ENCODE measurements at places on chromosomes 7 and 10.

GRCh38 chr10:22338931-22339330 is 6.4 kb upstream of the SPAG6 start:
- DNase-seq = no peak

GRCh38 chr10:131242007-131242406 is 69.5 kb downstream of the TCERG1L start:
- DNase-seq = no peak

DNA sequence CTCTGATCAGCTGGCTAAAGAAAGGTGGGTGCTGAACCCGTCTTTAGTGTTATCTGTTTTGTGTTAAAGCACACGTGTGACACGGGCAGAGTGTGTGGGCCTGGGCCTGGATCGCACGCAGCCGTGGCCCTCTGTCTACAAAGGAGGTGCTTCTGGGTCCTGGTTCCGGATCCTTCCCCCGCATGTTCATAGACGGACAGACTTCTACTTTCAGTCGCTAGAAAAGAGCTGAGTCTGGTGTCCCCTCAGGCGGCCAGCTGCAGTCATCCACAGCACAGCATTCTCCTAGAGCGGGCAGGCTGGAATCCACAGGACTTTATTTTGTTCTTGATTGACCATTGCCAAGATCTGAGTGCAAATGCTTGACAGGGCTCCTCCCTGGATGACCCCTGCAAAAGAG is 134.4 kb downstream of the DLG5 start:
- no peak for DNase-seq

GRCh38 chr10:100340948-100341847 is 5.8 kb upstream of the SCD start:
- DNase-seq = no peak

DNA sequence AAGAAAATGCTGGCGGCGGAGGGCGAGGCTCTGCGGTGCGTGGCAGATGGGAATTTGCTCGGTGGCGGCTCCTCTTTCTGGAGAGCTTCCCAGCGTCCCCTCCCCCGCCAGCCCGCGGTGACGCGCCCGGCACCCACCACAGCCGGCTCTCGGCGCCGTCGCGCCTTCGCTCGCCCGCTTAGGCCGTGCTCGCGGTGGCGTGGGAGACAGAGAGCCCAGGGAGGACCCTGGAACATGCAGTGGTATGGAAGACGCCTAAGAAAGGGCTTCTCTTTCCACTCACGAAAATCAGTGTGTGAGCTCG is 576 bp upstream of the CSGALNACT2 start:
- peak; percentile 12 for DNase-seq

DNA sequence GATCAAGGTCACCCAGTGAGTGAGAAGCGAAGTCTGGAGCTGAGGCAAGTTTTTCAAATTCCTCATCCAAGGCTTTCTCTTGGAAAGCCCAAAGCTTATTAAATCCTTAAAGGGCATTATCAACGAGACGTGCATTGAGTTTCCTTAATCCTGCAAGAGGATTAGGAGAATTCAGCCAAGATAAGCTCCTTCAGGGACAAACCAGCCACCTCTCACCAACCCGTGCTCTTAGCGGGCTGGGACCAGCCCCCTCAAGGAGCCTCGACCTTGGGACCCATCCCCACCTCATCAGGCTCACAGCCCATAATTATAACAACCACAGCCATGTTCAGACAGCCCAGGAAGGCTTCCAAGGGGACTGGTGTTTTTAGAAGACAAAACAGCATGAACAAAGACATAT is 12.0 kb upstream of the SLC29A4 start:
- no peak for DNase-seq

GRCh38 chr7:132789281-132789680 is 213.0 kb upstream of the PLXNA4 start:
- no peak for DNase-seq

- DNase-seq = no peak
Measured at GRCh38 chr10:5284311-5285057, 80.3 kb upstream of the UCN3 start.

- no peak for DNase-seq
Measured at GRCh38 chr10:105973902-105974301, 1190.6 kb downstream of the SORCS1 start.

DNA sequence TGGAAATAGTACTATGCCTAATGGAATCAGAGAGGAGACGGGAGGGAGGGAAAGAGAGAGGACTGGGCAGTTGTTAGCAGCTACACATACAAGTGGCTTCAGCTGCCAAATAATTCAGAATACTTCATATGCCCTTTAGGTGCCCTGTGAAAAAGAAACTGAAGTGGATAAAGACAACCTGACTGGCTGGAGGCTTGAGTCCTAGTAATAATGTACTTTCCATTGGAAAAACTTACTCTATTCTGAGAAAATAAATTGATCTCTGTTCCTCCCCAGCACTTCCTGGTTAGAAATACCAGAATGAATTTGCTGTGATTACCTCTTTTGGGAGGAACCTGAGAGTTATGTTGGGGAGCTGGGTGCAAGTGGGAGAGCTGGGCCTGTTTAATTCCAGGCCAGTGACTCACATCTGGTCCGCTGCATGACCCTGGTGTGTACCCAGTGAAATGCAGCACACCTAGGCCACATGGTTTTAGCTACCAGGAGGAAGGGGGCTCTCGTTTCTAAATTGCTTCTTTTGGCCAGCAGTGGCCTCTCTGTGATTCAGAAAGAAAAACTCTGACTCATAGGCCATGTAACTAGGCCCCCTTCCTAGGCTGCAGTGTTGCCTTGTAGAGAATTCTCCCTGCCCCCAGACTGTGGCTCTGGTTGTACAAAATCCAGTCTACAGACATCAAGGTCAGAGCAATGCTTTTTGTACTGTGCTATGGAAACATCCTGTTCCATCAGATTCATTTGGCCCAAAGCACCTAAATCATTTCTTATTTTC is 6.5 kb downstream of the AGFG2 start:
- peak; percentile 26 for DNase-seq

DNA sequence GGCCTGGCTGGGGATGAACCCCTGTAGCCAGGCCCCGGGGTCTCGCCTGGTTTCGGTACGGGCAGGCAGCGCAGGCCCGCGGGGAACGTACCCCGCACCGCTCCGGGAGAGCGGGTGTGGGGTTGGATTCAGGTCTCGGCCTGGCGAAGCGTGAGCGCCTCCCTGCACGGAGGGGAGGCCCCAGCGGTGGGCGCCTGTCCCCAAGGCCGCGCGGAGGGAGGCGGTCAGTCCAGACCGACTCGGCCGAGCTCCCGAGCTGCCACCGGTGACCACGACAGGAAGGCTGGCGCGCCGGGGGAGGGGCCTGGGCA is 378 bp upstream of the INPP5F start:
- DNase-seq = no peak

DNA sequence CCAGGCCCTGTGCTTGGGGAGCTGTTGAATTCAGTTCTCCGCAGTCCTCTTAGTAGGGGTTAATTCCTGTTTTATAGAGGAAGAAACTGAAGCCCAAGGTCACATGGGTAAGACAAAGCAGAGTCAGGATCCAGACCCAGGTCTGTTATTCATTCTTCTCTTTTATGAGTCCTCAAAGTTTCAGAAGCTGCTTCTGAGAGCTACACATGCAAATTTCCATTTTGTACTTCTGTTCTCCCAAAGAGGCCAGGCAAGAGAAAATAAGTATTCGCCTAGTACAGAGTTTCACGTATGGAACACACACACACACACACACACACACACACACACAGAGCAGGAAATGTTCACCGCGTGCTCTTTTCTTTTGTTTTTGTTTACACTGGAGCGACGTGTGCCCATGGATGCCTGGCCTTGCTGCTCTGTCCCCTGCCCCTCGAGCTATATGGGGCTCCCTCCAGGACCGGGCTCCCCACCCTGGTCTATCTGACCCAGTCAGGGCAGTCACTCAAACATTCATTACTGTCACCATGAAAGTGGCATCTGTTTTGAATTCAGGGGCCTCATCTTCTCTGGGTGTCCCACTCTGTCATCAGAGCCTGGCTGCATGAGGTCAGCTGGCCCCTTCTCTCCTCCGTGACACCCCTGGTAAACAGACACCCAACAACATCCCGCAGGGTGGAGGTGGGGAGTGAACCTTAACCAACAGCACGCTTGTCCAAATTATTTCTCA is 84.4 kb downstream of the TNS3 start:
- no peak for DNase-seq

DNA sequence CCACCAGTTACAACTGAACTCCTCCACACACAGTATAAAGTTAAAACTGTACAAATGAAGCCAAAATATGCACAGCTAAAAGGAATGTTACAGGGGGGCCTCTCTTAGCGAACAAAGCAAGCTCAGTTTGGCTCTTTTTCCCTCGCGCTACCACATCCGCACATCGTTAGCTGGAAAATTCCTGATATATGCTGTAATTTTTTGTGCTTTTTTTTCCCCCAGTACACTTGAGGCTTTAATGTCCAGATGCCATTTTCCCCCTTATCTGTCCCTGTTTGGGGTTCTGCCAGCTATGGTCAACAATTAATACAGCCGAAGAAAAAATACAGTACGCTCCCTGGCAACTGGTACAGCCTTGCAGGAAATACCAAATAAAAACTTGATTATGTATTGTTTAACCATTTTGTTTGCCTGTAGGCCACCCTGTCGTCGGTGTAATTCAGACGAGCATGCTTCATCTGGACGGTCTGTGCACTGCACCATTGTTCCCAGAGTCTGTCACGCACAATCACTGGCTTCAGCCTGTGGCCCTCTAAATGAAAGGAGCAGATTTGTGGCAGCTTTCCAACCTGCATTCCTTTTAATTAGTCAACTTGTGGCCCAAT is 108.1 kb upstream of the FAM133B start:
- DNase-seq = no peak

DNA sequence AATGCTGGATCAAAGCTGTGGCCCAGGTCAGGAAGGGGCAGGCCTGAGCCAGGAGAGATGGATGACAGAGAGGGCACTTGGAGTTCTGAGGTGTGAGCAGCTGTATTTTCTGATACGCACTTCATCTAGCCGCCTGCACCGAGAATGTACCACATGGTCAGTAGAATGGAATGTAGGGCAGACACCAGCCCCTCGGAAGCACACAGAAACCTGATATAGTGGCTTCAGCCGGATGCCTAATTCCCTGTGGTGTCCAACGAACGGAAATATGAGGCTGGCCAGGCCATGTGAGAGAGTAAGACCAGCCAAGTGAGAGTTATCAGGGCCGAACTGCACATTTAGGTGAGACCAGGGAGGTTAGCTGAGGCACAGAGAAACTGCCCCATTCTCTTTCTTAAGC is 46.7 kb upstream of the PLCE1 start:
- DNase-seq = no peak

GRCh38 chr7:152735443-152736004 is 24.0 kb upstream of the ACTR3B start:
- no peak for DNase-seq

DNA sequence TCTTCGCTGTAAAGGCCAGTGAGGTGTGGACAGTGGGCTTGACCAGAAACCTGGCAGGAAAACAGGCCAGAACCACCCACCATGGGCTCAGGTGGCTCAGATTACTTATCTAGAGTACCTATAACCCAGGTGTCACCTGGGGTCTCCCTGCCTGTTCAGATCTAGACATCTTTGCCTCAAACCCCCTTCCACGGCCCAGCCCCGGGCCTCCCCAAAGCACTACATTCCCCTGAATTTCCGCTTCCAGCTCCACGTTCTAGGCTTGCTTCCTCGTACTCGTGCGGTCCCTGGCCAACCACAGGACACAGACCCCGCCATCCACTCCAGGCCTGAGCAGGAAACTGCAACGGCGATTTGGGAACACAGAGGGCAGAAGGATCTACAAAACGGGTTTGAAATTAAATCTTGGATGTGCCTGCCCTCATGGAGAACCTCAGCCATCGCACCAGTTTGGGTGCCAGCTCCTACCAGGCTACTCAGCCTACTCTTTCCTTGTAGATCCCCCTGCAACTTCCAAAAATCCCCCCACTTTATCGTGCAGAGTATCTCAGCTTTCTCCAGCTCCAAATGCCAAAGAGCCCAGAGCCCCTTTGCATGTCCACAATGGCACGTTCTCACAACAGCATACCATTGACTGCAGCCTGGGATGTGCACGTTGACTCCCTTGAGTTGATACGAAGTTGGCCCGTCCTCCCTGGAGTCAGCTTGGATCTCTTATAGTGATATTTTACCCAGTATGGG is 62.7 kb upstream of the CACUL1 start:
- DNase-seq = no peak

DNA sequence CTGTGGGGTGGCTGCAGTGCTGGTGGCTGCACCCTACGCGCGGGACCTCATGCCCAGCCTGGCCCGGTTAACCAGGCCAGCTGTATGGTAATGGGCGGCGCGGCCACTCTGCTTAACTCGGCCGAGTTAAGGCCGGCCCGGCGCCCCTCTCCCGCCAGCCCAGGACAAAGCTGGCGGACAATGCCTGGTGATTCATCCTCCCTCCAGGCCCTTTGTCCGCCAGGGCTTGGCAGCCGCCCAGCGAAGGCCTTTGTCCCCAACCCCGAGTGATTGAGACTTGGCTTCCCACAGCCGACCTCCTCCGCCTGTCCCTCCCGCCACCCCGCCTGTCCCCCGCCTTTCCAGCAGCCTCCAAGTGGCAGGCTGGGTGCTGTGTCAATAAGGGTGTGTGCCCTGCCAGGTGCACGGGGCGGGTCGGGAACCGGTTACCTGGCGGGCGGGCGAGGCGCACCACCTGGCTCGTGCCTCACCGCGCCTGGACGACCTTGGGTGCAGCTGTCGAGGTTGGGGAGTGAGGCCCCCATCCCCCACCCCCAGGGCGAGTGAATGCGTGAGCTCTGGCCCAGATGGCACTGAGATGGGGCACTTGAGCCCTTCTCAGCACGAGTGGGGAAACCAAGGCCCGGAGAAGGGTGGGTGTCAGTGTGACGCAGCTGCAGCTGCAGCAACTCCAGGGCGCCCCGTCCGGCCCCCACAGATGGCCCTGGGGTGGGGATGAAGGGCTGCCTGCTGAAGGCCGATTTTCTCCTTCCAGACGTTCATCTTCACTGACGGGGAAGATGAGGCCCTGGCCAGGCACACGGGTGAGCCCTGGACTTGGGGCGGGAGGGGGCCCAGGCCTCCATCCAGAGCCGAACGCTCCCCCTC is 4.6 kb downstream of the LFNG start:
- DNase-seq = no peak

DNA sequence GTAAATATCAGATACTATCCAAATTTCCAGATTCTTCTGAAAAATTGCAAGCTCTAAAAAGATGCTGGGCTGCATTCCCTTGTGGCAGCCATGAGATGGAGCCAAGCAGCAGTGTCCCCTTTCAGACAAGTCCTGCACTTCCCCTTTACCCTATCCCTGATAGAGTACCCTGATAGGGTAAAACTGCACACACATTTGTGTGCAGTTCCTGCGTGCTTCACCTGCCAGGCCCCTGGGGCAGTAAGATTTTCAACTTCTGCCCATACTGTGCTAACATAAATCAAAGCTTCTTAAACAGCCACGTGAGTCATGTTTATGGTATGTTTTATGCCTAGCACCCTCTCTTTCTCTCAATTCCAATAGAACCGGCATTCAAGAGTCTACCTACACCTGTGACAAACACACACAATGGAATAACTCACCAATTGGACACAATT is 52.2 kb downstream of the IFIT5 start:
- DNase-seq = no peak

Data from stimulated activated CD4-positive, alpha-beta T cell treated with anti-CD3 and anti-CD28 coated beads, Interleukin-1b, Interleukin-23, amount 100 ng/mL, for 4 hours (primary cell).